Spinal cord (tissue), 10 donors: ENCODE measurements at places on chromosomes 1 and 21. TPM values are rescaled to one million over a fixed set of nuclear protein-coding genes. Genes with fewer than 3 reads are reported as not detected.

The TFF3 gene
- 8.3 TPM for total RNA-seq

The HTR6 gene
- total RNA-seq = 0.22 TPM

The NR5A2 gene
- total RNA-seq = 2.8 TPM

The CCDC17 gene
- not detected for total RNA-seq

DNA sequence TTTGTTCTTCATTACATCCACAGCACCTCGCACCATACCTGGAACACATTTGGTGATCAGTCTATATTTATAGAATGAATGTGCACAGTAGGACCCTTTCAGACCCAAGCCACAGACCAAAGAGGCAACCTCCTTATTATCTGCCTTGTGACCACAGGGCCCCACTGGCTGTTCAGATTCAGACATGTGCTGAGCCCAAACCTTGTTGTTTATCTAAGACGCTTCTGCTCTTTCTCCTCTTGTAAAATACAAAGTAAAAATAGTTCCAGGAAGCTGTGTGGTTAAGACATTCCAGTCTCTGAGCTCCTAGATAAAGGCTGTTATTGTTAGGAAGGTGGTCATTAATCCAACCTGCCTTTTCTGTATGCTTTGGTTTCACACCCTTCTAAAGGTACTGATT lies 3.6 kb upstream of the SCMH1 start:
- H3K4me1 ChIP-seq = peaks cover 10% of the 10 kb centered on the region
- H3K27ac ChIP-seq = no peak overlapping the region
- no peaks in the 10 kb centered on the region for H3K27me3 ChIP-seq

DNA sequence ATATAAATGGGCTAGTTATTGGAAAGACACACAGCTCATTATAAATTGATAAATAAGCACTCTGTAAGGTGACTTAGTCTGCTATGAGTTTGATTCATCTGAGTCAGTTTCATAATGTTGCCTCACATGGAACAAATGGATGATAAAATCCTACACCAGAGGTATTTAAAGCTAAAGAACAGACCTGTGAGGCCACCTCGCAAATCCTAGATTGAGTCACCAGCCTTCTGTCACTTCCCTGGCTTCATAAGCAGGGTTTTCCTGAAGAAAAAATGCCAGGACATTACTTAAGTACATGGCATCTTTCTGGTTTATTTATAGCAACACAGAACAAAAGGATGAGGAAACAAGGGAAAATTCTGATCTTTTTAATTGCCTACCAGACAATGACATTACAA lies 18.4 kb downstream of the CD2 start:
- H3K4me1 ChIP-seq = no peaks in the 10 kb centered on the region
- DNase-seq = no peak
- no peaks in the 10 kb centered on the region for H3K27me3 ChIP-seq
- no peaks in the 10 kb centered on the region for H3K36me3 ChIP-seq
- H3K27ac ChIP-seq = no peak overlapping the region

DNA sequence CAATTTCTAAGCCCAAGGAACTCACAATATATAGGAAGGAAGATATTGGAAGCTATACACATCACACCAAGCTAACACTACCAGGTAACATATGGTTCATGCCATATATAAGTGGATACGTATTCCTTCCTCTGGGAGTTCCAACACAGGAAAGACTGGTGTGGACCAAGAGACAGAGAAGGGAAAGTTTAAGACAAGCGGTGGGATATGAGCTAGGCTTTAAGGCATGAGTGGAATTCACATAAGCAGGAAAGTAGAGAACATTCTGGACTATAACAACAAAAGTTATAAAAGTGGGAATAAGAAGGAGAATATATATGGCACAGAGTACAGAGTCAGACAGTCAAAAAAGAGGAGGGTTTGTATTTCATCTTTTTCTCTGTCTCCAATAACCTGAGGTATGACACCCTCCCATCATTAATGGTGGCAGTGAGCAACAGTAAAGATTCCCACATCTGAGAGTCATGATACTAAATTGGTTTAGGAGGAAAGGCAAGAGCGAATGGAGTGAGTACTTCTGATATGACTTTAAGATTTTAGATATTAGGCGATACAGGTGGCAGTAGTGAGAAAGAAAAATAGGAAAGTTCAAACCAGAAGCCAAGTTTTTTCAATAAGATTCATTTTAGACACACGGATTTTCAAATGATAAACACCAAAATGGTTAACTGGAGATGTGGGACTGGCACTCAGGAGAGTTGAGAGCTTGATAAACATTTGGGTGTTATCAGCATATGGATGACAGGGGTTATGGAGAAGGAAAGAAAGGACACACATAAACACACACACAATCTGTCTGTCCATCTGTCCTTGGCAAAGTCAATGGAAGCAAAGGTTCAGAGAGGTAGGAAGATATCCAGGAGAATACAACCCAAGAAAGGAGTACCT lies 87.4 kb upstream of the TTC39A start:
- no peak overlapping the region for H3K4me3 ChIP-seq
- H3K27me3 ChIP-seq = no peaks in the 10 kb centered on the region
- H3K27ac ChIP-seq = no peak overlapping the region
- DNase-seq = no peak
- H3K36me3 ChIP-seq = no peaks in the 10 kb centered on the region

DNA sequence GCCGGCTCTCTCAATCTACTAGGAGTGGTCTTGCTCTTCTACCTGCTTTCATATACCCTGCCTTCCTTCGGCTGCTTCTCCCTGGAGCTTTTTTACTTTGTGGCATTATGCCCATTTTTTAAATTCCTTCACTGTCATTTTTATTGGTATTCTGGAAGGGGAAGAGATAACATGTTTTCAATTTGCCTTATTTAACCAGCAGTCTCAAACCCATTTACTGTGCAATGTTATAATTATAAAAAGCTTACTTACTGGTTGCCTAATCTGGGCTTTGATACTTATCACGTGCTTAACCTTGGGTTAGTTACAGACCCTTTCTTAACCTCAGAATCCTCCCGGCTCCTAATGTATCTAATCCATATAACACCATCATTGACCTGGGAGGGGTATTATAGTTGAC lies 128.1 kb downstream of the SIPA1L2 start:
- H3K4me3 ChIP-seq = no peak overlapping the region
- H3K36me3 ChIP-seq = no peaks in the 10 kb centered on the region
- H3K27me3 ChIP-seq = no peaks in the 10 kb centered on the region
- H3K4me1 ChIP-seq = no peaks in the 10 kb centered on the region
- no peak overlapping the region for H3K27ac ChIP-seq
- no peak for DNase-seq

- peaks cover 5% of the 10 kb centered on the region for H3K4me1 ChIP-seq
- peak; percentile 41 for DNase-seq
- H3K27me3 ChIP-seq = no peaks in the 10 kb centered on the region
- H3K36me3 ChIP-seq = peaks cover 4% of the 10 kb centered on the region
- H3K27ac ChIP-seq = peak overlapping the region; percentile 92
Measured at GRCh38 chr1:88890791-88891317, 513 bp downstream of the GTF2B start.

DNA sequence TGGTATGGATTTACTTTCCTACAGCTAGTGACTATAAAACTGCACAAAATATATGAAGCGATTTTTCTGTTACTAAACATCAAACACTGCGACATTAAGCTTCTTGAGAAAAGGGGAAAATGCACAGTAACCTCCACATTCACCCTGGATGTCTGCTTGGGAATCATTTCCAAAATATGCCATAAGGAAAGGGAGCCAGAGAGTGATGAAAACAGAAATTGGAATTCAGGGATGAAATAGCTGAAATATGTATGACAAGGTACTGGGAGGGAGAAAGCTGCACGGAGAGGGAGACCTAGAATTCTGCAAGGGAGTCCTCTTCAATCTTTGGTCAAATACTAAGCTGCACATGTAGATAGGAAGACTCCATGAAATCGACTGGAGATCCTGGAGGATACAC lies 31.6 kb upstream of the RAB3GAP2 start:
- H3K27me3 ChIP-seq = no peaks in the 10 kb centered on the region
- H3K4me3 ChIP-seq = no peak overlapping the region
- no peaks in the 10 kb centered on the region for H3K36me3 ChIP-seq
- H3K27ac ChIP-seq = no peak overlapping the region

- H3K4me3 ChIP-seq = no peak overlapping the region
- H3K27ac ChIP-seq = no peak overlapping the region
- H3K36me3 ChIP-seq = no peaks in the 10 kb centered on the region
- peaks cover 8% of the 10 kb centered on the region for H3K4me1 ChIP-seq
- H3K27me3 ChIP-seq = no peaks in the 10 kb centered on the region
- no peak for DNase-seq
Measured at GRCh38 chr1:55255901-55256300, 40.7 kb upstream of the USP24 start.

DNA sequence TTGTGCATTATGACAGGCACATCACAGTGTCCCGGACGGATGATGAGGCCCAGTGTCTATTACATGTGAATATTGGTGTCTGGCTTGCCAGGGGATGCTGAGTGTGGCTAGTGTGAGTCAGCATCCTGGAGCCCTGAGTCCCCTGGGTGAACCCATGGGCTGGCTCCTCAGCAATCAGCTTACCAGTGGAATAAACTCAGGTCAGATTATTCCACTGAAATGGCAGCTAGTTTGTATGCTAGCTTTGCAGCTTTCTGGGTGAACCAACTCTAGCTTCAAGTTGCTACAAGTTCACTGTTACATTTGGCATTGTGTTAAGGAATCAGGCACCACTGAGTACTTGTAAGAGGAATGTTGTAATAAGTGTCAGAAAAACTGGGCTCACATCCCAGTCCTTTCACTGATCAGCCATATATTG lies 23.9 kb upstream of the RPTN start:
- no peak overlapping the region for H3K4me3 ChIP-seq
- H3K27ac ChIP-seq = no peak overlapping the region
- no peaks in the 10 kb centered on the region for H3K4me1 ChIP-seq
- no peaks in the 10 kb centered on the region for H3K36me3 ChIP-seq
- no peak for DNase-seq

- peaks cover 26% of the 10 kb centered on the region for H3K4me1 ChIP-seq
- peaks cover 84% of the 10 kb centered on the region for H3K36me3 ChIP-seq
- H3K27ac ChIP-seq = no peak overlapping the region
- H3K4me3 ChIP-seq = no peak overlapping the region
- DNase-seq = no peak
Measured at GRCh38 chr21:46390603-46391545, 66.9 kb downstream of the PCNT start.

- peaks cover 8% of the 10 kb centered on the region for H3K4me1 ChIP-seq
- H3K36me3 ChIP-seq = peaks cover 3% of the 10 kb centered on the region
- no peak for DNase-seq
- H3K27ac ChIP-seq = no peak overlapping the region
- H3K27me3 ChIP-seq = peaks cover 2% of the 10 kb centered on the region
- H3K4me3 ChIP-seq = no peak overlapping the region
Measured at GRCh38 chr21:43313939-43314405, 113.0 kb downstream of the SIK1 start.

DNA sequence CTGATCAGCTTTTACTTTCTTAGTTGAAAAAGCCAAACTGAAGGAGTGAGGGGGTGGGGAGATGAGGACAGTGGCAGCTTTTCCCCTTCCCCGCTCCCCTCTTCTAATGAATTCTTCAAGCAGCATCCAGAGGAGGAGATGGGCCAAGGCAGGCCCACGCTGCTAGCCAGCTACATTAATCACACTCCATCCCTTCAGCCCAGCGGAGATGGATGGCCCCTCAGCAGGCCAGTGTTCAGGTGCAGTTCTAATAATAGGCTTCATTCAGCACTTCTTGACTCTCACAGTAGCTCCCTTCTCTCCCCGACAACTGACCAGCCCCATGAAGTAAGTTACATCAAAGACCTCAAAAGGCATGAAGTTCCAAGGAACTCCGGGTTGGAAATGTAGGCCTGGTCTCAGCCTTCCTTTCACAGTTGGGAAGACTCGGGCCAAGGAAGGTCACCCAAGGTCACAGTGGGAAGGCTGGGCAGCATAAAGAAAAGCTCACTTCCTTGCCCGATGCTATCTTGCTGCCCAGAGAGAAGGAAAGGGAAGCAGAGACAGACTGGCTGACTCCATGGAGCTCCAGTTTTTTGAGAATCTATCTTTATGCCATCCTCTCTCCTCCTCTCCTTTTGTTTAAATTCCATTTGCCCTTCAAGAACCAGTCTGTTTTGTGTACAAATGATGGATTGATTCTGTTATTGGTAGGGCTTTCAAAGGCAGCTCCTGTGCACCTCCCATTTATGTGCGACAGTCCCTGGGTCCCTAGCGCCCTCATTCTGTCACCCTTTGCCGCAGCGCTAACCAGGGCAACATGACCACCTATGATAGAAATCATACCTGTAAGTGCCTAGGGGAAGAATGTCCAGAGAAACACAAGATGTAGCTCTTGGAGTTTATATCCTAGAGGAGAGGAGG lies 139.1 kb downstream of the TNR start:
- H3K4me3 ChIP-seq = no peak overlapping the region
- no peak overlapping the region for H3K27ac ChIP-seq
- DNase-seq = peak; percentile 41

DNA sequence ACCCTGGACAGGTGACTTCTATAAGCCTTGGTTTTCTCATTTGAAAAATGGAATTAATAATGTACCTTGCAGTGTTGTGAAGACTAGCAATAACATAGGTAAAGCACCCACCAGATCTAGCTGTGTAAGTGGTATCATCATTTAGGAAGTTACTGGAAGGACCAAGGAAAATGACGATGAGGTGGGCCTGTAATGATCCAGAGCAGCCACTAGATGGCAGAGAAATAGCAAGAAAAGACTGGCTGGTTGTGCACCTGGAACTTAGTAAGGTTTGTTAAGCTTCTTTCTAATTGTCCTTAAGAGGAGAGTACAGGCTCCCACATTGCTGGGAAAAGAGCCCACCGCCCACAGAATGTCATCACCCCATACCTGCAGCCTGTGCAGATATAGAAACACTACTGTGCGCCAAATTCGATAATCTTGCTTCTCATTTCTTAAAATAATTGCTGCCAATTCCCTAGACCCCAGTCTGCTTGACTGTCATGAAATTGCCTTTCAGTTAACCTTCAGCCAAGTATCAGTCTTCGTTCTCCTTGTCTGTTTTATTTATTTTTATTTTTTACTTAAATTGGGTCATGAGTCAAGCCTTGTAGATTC lies 37.2 kb downstream of the WNT4 start:
- peaks cover 14% of the 10 kb centered on the region for H3K4me1 ChIP-seq
- H3K27ac ChIP-seq = no peak overlapping the region
- no peaks in the 10 kb centered on the region for H3K36me3 ChIP-seq
- H3K4me3 ChIP-seq = no peak overlapping the region

GRCh38 chr21:32977216-32977615 lies 48.5 kb upstream of the OLIG2 start:
- peaks cover 33% of the 10 kb centered on the region for H3K27me3 ChIP-seq
- H3K4me3 ChIP-seq = no peak overlapping the region
- H3K36me3 ChIP-seq = no peaks in the 10 kb centered on the region
- DNase-seq = peak; percentile 76
- peaks cover 33% of the 10 kb centered on the region for H3K4me1 ChIP-seq

DNA sequence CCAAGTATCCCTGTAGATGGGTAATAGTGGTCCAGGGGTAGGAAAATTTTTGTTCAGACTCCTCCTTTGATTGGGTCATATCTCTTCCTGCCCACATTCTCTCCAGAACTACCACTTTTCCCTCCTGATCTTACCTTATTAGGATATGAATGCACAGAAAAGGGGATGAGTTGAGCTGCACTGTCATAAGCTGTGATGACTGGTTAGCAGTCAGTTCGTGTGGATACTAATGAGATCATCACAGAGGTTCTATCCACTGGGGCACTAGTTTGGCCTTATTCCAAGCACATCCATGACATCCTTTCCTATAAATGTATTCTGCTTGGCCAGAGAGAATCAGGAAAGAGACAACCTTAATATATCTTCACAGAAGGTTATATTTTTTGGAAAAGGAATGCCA lies 22.1 kb upstream of the TBX15 start:
- no peak for DNase-seq
- no peak overlapping the region for H3K4me3 ChIP-seq
- peaks cover 23% of the 10 kb centered on the region for H3K4me1 ChIP-seq
- H3K27me3 ChIP-seq = peaks cover 56% of the 10 kb centered on the region
- H3K36me3 ChIP-seq = no peaks in the 10 kb centered on the region
- no peak overlapping the region for H3K27ac ChIP-seq
